Right hindlimb (tissue), 1 donor: ENCODE measurements at places on chromosomes 4 and X.
A peak's percentile ranks its signal among the peaks of the same experiment; 100 is the strongest.

DNA sequence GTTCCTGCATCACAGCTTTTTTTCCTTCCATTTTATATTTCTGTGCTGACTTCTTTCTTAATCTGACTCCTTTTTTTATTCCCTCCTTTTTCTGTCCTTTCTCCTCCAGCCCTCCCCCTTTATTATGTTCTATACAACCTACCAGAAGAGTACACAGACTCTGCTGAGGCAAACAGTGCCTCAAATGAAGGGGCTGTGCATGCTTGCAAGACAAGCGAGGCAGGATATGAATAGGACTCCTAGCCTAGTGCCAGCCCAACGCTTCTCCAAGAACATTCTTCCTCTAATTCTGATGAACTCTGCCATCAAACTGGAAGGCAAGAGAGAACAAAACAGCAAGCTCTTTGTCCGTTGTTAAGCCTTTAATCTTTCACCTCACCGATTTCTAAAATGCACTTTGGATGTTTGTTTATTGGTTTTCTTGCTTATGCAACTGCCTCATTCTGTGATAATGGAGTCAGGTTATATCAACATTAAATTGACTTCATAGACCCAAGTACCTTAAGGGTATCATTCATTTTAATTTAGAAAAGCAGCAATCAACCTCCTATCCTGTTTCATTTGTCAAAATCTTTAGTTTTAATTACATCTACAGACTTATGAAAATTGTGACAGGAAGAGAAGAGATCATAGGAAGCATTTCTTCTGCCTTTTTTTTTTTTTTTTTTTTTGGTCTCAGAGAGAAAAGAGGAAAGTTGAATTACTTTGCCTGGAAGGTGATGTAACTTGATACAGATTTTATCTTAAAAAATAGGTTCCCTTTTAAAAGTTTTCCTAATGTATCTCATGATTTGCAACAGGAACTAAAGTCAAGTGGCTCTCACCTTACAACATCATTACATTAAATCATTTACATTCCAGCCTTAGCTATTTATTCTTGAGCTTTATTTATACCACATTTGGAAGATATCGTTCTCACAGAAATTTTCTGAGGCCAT lies 284.7 kb upstream of the FTHL17 start:
- DNase-seq: no peak

- DNase-seq: no peak
These were observed 56.0 kb downstream of the RAI2 start for GRCh38 chrX:17805120-17805519.

DNA sequence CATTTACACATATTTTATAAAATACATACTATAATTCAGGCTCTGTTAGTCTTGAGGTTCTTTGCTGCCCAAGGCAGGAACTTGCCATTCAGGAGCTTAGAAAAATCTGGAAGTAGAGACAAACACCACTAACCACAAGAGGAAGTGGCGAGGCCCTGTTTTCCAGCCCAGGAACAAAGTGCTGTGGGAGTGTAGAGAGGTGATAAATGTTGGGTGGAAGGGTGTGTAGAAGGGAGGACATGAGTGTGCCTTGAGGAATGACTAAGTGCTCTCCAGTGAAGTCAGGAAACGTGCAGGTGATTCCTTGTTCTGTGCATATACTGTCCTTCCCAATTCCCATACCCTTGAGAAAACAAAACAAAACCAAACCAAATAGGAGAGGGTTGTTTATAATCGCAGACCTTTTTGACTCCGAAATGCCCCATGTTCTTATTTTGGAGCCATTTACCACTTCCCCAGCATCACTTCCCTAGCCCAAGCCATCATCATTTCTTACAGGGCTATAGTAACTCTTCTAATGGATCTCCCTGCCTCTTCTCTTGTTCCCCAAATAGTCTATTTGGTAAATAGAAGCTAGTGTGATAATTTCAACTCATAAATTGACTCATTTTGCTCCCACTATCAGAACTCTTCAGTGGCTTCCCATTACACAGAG lies 83.2 kb downstream of the GPAT3 start:
- no peak for DNase-seq

DNA sequence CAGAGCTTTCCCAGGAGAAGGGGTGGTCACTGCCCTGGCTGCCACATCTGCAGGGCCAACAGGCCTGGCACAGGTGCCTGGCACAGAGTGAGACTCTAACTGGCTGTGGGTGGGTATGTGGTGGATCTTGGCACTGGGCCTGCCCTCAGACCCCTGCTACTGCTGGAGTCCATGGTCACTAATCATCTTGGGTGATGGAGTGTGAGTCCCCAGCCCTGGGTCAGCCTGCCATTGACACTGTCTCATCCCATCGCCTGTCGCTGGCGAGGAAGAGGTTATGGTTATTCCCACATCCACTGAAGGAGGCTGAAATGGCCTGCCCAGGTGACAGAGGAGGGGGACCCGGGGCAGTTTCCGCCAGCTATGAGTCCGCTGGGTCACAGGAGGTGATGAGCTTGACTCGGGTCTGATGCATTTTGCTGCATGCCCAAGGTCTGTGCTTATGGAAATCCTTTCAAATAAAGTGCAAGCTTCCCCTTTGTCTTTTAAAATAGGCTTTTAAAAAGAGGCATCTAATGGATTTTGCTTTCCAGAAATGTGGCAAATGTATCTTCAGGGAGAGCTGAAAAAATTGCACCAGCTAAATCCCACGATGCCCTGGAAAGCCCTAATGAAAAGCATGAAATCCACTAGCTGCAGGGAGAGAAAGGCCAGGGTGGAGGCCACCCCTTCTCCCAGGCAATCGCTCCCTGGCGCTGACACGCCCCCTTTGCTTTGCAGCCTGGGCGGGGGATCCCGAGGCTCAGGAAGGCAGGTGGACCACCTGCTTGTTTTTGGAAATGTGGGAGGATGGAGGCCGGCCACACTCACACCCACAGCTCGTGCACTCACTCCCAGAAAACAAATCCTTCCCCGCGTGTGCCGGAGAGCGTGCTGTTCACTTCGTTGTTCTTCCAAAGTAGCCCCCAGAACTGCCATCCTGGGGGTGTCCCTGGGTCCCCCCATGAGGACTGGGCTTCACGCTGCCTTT lies 54.9 kb downstream of the ABLIM2 start:
- DNase-seq: no peak

- no peak for DNase-seq
These were observed 29.7 kb downstream of the EGF start for GRCh38 chr4:109942292-109942926.

DNA sequence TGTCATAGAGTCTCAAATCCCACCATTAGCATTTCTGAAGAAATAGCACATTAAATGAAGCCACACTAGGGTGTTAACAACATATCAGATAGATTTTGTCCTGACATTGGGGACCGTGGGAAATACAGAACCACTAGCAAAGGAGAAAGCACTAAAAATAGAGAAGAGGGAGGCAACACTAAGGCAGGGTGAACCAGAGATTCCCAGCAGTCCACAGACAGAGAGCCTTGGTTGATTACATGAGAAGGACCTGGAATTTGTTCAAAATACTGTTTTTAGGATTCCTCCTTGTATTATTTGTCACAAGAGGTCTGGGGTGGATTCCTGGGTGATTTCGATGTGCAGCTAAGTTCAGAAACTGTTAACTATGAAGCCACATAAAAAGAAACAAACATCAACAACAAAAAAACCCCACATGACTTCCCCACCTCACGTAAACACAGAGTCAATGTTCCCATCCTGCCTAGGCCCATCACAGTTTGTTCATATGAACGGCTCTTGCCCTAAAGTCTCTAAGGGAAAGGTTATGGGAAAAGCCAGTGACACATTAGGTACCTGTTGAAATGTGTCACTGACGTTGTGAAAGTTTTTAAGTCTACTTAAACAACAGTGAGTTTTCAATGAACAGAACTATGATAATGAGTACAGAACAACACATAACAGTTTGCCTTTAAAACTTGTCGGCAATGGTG lies 23.6 kb upstream of the GRSF1 start:
- DNase-seq: no peak

DNA sequence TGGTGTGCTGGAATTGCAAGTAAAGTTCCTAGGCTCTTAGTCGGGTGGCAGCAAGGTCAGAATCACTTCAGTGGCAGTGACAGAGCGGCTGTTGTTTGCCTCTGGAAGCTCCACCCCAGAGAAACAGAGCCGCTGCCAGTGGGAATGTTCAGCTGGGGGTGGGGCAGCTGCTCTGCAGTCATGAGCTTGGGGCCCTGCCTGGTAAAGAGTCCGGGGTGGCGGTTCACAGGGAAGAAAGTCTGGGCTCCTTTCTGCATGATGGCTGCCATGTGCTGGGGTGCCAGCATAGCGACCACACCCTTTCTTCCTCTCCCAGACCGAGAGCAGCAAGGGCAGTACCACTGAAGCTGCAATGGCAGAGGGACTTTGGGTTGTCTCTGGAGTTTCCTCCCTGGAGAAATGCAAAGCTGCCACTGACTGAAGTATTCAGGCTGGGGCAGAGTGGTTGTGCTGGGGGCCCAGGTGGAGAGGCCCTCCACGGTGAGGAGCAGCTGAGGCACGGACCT lies 108.8 kb upstream of the CENPE start:
- peak; percentile 68 for DNase-seq

DNA sequence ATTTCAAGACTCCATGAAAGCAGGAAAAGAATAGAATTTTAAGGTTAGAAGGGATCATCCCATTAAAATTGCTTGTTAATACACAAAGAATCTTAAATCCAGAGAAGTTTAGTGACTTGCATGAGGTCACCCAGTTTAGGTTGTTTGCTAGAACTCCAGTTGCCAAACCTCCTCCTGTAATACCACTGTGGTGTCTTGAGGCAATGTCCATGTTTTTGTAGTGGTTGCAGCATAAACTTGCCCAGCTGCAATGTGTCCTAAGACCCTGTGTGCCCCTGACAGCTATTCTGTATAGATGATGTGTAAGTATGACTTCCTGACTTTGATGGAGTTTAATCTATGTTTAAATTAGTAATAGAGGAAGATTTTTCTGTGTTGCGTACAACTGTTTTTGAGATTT lies 6.3 kb downstream of the SFRP2 start:
- no peak for DNase-seq

DNA sequence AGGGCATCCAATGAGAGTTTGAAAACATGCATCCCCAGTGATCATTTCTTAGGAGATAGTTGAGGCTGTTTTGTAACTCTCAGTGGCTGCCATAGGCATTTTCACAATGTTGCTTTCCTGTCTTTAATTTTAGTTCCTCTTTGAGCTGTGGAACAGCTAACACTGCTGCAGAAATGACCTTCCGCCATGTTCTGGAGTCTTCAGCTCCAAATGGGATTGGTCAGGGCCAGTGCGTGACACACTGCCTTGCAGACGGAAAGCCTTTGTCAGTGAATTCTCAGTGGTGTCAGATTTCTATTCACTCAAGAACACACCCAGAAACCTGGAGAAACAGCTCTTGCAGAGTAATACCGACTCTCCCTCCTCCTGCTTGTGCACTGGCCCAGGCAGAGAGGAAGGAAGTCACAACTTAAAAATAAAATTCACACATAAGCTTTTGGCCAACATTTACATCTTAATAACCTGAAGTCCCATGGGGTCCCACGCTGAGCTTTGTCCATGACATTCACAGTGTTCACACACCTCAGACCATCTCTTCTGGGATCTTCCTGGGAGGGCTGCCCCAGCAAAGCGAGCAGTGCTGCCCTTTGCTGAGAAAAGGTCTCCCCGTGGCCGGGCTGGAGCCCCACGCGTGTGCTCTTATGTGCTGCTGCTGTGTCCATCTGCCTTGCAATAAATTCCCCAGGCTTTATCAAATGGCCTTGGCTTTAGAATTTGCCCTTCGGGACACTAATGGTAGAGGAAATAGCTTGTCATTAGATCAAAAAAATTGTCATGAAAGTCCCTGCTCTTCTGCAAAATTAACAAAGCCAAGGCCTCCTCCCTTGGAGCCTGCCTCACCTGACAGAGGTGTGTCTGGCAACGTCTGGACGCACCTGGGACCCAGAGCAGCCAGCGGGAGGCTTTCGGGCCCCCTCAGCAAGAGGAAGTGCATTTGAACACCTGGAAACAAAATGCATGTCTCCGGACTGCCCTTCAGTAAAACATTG lies 126.8 kb downstream of the IRF2 start:
- peak; percentile 59 for DNase-seq

DNA sequence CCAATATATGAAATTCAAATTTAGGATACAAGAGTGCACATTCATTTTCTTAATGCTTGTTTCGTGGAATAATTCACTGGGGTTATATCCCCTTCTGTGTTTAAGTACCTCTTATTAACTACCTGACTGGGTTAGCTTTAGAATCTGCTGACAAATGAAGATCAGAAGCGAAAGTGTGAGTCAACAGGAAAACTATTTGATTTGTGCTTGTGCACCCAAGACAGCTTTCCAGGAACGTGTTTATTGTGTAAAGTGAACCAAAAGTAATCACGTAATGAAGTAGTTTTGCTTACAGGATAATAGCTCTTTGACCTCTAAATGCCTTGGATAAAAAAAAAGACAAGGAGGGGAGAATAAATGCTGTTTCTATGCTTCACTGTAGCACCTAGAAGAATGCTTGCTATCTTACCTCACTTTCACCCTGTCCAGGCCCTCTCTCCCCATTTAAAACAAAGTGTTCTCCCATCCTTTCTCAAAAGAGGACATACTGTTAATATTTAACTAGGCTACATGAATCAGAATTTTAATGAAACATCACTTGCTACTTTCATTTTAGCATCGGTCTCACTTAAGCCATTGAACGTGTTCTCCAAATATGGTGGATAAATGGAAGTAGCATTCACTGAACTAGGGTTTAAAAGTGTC lies 141.9 kb downstream of the THOC2 start:
- no peak for DNase-seq

DNA sequence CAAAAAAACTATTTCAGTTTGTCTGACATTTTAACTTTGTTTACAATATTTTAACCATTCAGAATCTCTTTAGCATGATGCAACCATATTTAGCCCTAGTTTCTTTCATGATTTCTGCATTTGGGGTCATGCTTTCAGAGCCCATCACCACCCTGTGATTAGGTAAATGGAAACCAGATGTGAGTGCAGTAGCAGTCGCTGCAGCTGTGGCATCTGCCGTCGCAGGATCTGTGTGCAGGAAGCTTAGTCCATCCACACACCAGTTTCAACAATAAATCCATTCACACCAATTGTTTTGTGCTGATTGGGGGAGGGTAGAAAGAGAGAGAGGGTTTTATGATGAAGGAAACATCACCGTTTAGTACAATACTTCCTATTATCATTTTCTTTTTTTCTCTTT lies 130.5 kb downstream of the CPEB2 start:
- no peak for DNase-seq

DNA sequence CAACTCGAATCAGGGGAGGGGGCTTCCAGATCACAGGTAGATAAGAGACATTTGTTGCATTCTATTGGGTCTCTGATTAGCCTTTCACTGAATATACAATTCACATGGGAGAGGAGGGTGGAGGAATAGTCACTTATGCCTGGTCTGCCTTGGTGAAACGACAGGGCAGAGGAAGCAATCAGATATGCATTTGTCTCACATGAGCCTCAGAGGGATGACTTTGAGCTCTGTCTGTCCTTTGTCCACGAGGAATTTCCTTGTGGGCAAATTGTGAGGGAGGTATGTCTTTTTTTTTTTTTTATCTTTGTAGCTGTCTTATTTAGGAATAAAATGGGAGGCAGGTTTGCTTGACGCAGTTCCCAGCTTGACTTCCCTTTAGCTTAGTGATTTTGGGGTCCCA lies 28.5 kb upstream of the TMSB4X start:
- no peak for DNase-seq

- DNase-seq: no peak
These were observed 5.1 kb upstream of the TNIP2 start for GRCh38 chr4:2761035-2761923.

- DNase-seq: no peak
These were observed 8.9 kb downstream of the TMEM33 start for GRCh38 chr4:41944089-41944488.
